ENCODE measurements at places on chromosomes 3 and 15. TPM values are rescaled to one million over a fixed set of nuclear protein-coding genes. Genes with fewer than 3 reads are reported as not detected.

HYAL1 gene
- not detected for total RNA-seq

MEGF11 gene
- total RNA-seq, result not detected

LRRC49 gene
- 5.2 TPM for total RNA-seq

BOC gene
- total RNA-seq, result not detected

DNA sequence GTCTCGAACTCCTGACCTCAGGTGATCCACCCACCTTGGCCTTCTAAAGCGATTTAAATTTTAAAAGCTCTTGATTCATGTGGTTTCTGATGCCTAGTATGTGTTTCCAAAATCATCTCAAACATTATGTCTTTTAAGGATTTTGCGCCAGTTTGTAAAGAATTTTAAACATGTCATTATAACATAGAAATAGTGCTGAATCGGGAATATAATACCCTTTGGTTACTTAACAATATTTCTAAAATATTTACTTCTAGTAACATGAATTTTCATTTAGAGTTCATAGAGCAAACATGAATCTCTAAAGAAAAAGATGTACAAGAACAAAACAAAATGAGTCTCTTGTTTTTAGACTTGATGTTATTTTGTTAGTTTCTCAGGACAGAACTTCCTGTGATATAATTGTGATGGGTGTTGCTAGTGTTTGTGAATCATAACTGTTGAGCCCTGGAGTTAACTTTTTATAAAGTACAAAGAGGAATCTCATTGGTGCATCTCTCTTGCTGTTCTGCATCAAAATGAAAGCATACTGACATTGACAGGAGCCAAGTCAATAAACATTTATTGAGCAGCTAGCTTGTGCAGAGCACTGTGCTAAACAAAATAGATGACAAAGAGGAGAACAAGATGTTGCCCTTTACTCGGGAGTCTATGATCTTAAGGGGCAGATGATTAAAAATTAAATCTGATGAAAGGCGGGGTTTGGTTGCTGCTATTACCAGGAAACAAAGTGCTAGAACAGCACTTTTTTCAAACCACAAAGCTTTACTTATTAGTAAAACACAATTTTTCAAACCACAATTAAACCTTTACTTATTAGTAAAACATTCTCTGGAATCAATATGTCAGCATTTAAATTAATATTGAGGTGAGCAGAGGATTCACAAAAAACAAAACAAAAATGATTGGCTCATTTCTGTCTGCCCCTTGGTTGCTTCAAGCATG, 73.4 kb downstream of the MME start:
- DNase-seq, result no peak

DNA sequence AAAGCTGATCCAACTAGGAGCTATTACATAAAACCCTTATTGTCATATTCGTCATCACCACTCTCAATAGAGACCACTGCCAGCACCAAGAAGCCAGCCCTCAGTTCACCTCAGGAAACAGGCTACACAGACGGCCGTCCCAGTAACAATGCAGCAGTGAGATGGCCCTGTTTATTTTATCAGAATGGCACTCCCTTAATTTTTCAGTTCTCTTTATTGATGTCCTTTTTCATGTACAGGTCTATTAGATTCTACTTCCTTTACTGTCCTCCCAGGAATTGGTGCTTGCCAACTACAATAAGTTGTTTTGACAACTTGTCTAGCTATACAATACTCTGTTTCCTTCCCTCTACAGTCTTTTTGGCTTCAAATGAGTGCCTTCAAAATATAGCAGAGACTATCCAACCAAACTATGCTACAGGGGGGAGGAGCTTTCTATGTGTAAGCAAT, 272.5 kb downstream of the ZBTB20 start:
- DNase-seq, result no peak

- no peak for DNase-seq
Measured at GRCh38 chr3:10992017-10992942, at the start of gene SLC6A1. TSS of gene SLC6A1 (plus strand) at chr3:10992748. CDS start at chr3:11017212, 24,464 bp downstream.

DNA sequence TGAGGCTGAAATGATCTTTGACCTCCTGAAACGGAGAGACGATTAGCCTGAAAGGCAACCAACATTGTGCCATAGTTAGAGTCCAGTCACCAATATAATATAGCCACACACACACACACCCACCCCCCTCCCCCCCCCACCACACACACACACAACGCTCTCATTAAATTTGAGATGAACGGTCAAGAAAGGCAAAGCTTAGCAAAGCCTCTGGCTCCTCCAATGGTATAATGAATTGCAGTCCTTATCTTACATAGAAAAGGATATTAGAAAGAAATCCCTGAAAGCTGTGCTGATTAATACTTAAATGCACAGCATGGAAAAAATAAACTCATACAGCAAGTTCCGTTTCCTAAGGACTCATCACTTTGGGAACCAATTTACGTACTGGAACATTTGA, 876 bp upstream of the ZNF385D start:
- DNase-seq, result no peak

- no peak for DNase-seq
Measured at GRCh38 chr3:41026394-41027177, 172.7 kb upstream of the CTNNB1 start.
